ENCODE measurements at places on chromosomes 1 and 21. TPM values are rescaled to one million over a fixed set of nuclear protein-coding genes. Genes with fewer than 3 reads are reported as not detected.
A peak's percentile ranks its signal among the peaks of the same experiment; 100 is the strongest.

The TPTE gene
- not detected for total RNA-seq

The DENND1B gene
- 9.2 TPM for total RNA-seq

DNA sequence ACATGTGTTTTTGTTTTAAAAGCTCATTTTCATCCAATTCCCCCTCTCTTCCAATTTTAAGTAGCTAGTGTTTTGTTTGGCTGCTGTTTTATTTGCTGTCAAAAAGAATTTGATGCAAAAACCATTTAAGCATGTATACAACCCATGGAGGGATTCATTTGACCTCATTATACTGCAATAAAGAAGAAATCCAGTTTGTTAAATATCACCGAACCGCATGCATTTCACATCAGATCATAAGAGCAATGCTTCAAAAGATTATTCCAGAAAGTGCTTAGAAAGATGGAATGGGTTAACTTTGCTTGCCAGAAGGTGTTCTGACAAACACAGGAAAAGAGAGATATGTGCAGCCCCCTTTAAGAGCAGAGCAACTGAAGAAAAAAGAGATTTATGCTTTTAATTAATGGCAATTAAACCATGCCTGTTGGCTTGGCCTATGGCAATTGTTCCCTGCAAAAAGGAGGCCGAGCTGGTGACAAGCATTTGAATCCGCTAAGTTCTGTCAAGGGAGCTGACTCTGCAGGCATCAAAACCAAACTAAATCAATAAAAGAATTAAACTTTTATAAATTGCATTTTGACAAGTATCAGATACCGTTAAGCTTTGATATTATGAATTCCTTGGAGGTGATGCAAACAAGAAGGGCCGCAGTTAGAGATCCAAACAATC, 14.4 kb upstream of the BARHL2 start:
- no peak for DNase-seq

GRCh38 chr1:228410015-228410414, 3.4 kb upstream of the TRIM11 start:
- peak; percentile 33 for DNase-seq

GRCh38 chr1:107363154-107363553, 222.3 kb downstream of the NTNG1 start:
- DNase-seq, result no peak

- no peak for DNase-seq
Measured at GRCh38 chr1:193192586-193192985, 6.2 kb upstream of the B3GALT2 start.

DNA sequence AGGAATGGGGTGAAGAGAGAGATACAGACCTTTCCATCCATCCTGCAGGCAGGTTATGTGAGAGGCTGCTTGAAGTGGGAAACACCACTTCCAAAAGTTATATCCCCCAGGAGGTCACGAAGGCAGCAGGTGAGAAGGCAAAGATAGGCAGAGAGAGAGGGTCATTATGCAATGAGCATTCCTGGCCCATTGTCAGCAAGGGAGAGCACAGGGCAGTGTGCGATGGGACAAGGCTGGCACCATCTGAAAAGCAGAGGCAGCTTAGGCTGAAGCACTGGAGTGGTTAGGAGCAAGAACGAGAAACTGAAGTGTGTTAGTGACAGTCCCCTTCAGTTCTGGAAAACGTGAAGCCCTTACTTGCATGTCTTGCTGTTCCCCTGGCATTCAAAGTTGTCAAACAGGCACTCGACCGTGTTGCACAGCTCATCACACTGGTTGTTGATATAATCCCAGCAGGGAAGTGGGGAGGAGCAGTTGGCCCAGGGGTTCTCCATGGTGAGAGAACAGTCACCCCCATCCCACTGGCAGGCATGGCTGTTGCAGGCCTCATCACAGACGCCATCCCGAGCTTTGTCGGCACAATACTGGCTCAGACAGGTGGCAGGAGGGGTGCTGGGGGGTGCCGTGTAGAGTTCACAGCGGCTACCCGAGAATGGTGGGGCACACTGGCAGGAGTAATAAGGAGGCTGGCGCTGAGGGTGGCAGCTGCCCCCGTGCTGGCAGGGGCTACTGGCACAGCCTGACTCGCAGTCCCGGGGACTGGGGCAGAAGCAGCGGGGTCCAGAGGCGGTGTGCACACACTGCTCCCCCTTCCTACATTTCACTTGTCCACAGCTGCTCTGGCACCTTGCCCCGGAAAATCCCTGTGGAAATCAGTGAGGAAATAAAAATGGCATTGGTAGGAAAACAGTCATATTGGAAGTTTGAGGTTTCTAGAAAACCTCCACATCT, 28.9 kb upstream of the ADAM30 start:
- no peak for DNase-seq

DNA sequence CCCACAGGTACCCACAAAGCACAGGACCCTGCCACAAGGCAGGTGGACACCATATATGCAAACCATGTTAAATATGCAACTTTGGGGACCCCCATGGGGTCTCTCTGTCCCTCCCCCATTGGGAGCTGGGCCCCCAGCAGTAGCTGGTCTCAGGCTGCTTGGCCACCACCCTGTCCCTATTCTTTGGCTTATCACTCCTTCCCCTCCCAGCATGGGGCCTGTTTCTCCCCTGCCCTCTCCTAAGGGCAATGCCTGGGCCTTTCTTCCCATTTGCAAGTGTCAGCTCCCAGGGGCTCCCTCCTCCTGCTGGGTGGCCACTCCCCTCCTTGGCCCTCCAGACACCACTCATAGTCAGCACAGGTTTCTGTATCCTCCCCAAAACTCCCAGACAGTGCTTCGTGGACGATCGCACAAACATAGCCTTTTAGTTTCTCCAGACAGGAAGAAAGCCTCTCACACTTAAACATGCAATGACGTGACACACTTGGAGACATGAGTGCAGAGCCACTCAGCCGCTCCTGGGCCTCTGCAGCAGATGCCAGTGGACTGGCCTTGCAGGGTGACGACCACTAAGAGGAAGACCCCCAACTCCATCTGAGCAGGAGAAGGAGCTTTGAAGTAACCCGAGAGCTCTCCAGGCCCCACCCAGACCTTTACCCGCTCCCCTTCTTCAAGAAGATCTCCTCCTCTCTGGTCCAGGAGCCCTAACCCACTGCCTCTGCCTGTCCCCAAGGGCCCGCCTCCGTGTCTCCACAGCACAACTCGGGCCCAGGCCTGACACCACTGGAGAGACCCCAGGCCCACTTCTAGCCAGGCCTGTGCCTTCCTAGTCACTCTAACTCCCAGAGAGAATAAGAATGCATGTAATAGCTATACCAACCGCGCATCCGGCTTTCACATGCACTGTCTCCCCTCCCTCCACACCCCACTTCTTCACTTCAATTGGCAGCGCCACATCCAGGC, 22.9 kb downstream of the CITED4 start:
- no peak for DNase-seq

- DNase-seq, result no peak
Measured at GRCh38 chr1:117930173-117930447, 571 bp downstream of the WDR3 start.

DNA sequence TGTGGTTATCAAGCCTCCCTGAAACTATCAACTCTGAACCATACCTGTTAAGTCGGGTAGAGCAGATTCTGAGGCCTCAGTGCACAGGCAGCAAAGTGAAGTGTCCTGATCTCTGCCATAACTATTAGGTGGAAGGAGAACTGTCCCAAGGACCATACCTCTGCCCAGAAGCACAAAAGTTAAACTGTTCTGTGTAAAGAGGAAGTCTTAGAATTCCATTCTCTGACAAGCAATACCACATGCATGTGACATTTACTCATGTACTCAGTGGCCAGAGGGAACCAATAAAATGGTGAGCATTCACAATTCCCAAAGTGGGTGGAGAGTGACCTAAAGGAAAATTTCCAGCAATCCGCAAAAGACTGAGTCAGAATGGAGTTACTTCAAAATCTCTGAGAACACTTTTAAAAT, 61.0 kb downstream of the TOR3A start:
- no peak for DNase-seq

GRCh38 chr1:4119516-4120220, 219.6 kb upstream of the C1orf174 start:
- DNase-seq, result no peak

GRCh38 chr1:98340511-98340910, 321.0 kb upstream of the SNX7 start:
- DNase-seq, result no peak

DNA sequence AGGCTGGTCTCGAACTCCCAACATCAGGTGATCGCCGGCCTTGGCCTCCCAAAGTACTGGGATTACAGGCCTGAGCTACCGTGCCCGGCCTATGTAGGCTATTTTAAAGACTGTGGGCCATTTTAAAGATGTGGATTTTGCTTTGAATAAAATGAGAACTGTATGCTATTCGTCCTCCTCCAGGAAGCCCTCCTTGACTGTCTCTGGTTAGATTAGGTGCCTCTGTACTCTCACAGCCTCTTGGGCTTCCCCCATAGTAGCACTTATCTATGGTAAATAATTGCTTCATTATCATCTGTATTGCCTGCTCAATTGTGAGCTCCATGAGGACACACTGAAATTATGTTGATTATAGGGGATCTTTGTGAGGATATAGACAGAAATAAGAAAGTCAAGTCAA, 20.5 kb upstream of the ERI3 start:
- DNase-seq, result no peak

- DNase-seq, result peak; percentile 18
Measured at GRCh38 chr1:185996211-185996610, 262.0 kb downstream of the HMCN1 start.

DNA sequence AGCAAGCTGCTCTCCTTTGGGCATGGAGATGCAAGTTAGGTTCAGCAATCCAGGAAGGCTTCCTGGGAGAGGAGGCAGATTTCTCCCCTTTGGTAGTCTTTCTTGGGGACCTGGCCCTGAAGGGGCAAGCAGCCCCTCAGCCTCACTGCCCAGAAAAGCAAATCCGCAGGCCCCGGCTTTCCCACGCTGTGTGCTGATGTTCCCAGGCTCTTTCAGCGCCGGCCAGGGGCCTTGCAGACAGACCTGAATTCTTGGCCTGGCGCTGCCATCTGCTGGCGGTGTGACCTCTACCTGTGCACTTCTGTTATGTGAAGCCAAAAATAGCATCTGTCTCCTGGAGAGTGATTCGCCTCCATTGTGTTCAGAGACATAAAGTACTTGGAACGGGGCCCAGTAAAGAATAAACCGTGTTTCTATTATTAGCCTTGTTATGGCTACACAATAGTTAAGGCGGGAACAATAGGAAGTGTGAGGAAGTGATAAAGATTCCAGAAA, 64.8 kb downstream of the ALPL start:
- peak; percentile 53 for DNase-seq

DNA sequence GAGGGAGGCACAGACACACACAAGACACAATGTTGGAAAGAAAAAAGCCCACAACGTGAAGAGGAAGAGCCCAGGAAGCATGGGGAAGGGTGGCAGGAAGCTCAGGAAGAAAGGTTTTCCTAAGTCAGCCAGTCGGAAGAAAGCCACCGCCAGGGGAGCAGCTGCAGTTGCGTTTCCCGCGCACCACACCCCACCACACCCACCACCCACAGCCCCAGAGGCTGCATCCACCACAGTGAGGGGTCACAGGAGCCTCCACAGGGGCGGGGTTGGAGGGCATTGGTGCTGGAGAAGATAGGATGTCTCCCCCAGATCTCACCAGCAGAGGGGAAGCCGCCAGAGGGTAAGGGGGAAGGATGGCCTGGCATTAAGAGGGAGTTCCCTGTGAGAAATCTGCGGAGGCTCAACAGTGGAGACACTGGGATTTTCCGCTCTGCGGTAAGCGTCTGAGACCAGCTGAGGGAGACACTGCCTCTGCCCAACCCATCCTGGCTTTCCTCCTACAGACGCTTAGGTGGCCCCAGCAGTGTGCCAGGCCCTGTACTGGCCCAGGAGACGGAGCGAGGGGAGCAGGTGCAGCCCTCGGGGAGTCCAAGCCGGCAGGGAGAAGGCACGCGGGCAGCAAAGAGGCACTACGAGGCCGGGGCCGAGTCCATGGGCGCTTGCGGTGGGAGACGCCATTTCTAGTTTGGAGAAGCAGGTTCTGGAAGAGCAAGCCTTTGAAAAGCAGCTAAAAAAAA, 19.8 kb downstream of the PGLYRP3 start:
- DNase-seq, result no peak

GRCh38 chr1:111992476-111992875, 3.0 kb upstream of the KCND3 start:
- no peak for DNase-seq
